HepG2 (cell line): ENCODE measurements at places on chromosomes 1 and 21. TPM values are rescaled to one million over a fixed set of nuclear protein-coding genes. Genes with fewer than 3 reads are reported as not detected.

Gene RNU1-2
- 859 and 11,018 TPM in 2 replicates for total RNA-seq

Gene MAPKAPK2
- 14.5 and 16.6 TPM in 2 replicates for total RNA-seq

Gene TMEM54
- total RNA-seq: 0.76 and 2.5 TPM in 2 replicates

Gene TFAP2E
- 0.31 and 0.44 TPM in 2 replicates for total RNA-seq

Gene HIVEP3
- total RNA-seq: not detected in 2 replicates

Gene PM20D1
- total RNA-seq: not detected in 2 replicates

Gene OR2AK2
- not detected in 2 replicates for total RNA-seq

Gene LYSMD1
- 3.8 TPM in 2 replicates for total RNA-seq

Gene TIMM17A
- total RNA-seq: 97.8 and 115 TPM in 2 replicates

Gene CFH
- not detected in 2 replicates for total RNA-seq

Gene GBP5
- not detected in 2 replicates for total RNA-seq

Gene CD1D
- total RNA-seq: not detected in 2 replicates

Gene RAB3B
- 1.0 and 1.9 TPM in 2 replicates for total RNA-seq

Gene KIF21B
- 0.13 and 0.20 TPM in 2 replicates for total RNA-seq

Gene FCRL2
- total RNA-seq: not detected in 2 replicates
